ENCODE measurements at places on chromosomes 3 and 15.
A peak's percentile ranks its signal among the peaks of the same experiment; 100 is the strongest.

- H3K27me3 ChIP-seq, result no peaks in the 10 kb centered on the region
- no peak overlapping the region for H3K27ac ChIP-seq
- DNase-seq, result no peak
- no peak overlapping the region for H3K4me3 ChIP-seq
- peaks cover 6% of the 10 kb centered on the region for H3K4me1 ChIP-seq
Measured at GRCh38 chr3:52835766-52836470, 1.1 kb upstream of the MUSTN1 start.

- peaks cover 14% of the 10 kb centered on the region for H3K36me3 ChIP-seq
- no peaks in the 10 kb centered on the region for H3K4me1 ChIP-seq
- no peak for DNase-seq
- no peak overlapping the region for H3K27ac ChIP-seq
- no peaks in the 10 kb centered on the region for H3K27me3 ChIP-seq
Measured at GRCh38 chr15:28167042-28167441, 67.9 kb upstream of the OCA2 start.

- no peak overlapping the region for H3K4me3 ChIP-seq
- peaks cover 31% of the 10 kb centered on the region for H3K4me1 ChIP-seq
- H3K27ac ChIP-seq, result no peak overlapping the region
- H3K27me3 ChIP-seq, result no peaks in the 10 kb centered on the region
- H3K36me3 ChIP-seq, result peaks cover 9% of the 10 kb centered on the region
Measured at GRCh38 chr3:124768812-124769211, 38.6 kb downstream of the UMPS start.

DNA sequence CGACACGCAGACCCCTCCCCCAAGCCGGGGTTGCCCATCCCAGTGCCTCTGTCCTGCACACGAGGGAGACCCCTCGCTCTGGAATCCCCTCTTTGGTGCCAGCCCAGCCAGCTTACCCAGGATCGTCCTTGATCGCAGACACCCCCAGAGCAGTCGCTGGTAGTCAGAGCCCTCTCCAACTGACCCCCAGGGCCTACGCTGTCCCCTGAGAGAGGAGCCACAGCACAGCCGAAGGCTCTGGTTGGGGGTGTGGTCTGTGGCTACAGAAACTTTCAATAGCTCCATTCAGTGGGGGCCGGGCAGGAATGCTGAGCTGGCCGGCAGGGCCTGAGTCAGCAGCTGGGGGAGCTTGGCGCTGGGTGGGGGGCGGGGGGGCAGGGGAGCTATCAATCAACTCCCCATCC is at the start of gene LCTL:
TSS of gene LCTL (minus strand) at position 258 of the 404 bp plus-strand sequence. CDS start 633 bp downstream, outside the sequence.
- no peaks in the 10 kb centered on the region for H3K36me3 ChIP-seq
- no peak within 1 kb of the TSS for H3K27ac ChIP-seq
- DNase-seq, result no peak
- H3K27me3 ChIP-seq, result no peaks in the 10 kb centered on the region
- H3K4me3 ChIP-seq, result no peak within 1 kb of the TSS

- peaks cover 2% of the 10 kb centered on the region for H3K27me3 ChIP-seq
- no peak overlapping the region for H3K27ac ChIP-seq
- peak; percentile 3 for DNase-seq
- H3K36me3 ChIP-seq, result no peaks in the 10 kb centered on the region
- no peak overlapping the region for H3K4me3 ChIP-seq
- H3K4me1 ChIP-seq, result no peaks in the 10 kb centered on the region
Measured at GRCh38 chr15:62985768-62986167, 56.8 kb upstream of the TPM1 start.

- H3K27ac ChIP-seq, result no peak overlapping the region
- peaks cover 17% of the 10 kb centered on the region for H3K27me3 ChIP-seq
- no peak overlapping the region for H3K4me3 ChIP-seq
- H3K4me1 ChIP-seq, result peaks cover 4% of the 10 kb centered on the region
Measured at GRCh38 chr3:113626503-113627371, 69.7 kb downstream of the USF3 start.

- no peak overlapping the region for H3K27ac ChIP-seq
- no peak for DNase-seq
- no peaks in the 10 kb centered on the region for H3K4me1 ChIP-seq
- no peaks in the 10 kb centered on the region for H3K27me3 ChIP-seq
Measured at GRCh38 chr15:69314736-69315135, 16.0 kb downstream of the PAQR5 start.

- H3K4me1 ChIP-seq, result peaks cover 37% of the 10 kb centered on the region
- H3K27me3 ChIP-seq, result no peaks in the 10 kb centered on the region
Measured at GRCh38 chr15:67030036-67030762, 35.2 kb upstream of the SMAD3 start.

DNA sequence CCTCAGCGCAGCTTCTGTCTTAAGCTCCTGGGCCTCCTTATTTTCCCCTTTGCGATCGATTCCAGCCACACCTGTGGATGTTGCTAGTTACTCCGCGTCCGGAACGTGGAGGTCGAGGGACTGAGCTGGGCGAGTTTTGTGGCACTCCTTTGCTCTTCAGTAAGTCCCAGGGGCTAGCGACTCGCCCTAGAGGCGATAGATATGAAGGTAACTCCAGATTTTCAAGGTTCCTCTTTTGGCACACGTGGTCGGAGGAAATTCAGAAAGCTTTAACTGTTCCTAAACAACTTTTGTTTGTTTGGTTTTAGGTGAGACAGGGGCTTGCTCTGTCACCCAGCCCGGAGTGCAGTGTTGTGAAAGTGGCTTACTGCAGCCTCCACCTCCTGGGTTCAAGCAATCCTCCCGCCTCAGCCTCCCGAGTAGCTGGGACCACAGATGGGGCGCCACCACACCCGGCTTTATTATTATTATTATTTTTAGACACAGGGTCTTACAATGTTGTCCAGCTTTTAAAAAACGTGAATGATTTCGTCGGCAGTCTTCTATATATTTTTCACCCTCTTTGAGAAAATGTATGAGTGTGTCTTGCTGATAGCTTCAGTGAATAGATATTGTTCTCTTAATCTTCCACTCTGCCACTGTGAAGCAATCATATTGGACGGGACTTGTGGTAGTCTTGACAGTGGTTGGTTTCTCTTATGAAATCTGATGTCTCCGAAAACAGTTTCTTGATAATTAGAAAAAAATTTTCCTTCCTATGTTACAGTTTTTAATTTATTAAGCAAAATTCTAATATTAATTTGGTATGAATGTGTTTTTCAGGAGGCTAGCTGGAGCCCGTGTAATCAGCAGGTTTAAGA is 785 bp downstream of the MFSD1 start:
- H3K36me3 ChIP-seq, result no peaks in the 10 kb centered on the region
- H3K27me3 ChIP-seq, result no peaks in the 10 kb centered on the region
- H3K4me3 ChIP-seq, result peak overlapping the region; percentile 72
- H3K4me1 ChIP-seq, result peaks cover 16% of the 10 kb centered on the region

GRCh38 chr3:56885453-56885852 is 83.7 kb upstream of the ARHGEF3 start:
- no peak overlapping the region for H3K4me3 ChIP-seq
- no peak overlapping the region for H3K27ac ChIP-seq
- no peaks in the 10 kb centered on the region for H3K27me3 ChIP-seq
- no peak for DNase-seq
- H3K4me1 ChIP-seq, result peaks cover 9% of the 10 kb centered on the region

DNA sequence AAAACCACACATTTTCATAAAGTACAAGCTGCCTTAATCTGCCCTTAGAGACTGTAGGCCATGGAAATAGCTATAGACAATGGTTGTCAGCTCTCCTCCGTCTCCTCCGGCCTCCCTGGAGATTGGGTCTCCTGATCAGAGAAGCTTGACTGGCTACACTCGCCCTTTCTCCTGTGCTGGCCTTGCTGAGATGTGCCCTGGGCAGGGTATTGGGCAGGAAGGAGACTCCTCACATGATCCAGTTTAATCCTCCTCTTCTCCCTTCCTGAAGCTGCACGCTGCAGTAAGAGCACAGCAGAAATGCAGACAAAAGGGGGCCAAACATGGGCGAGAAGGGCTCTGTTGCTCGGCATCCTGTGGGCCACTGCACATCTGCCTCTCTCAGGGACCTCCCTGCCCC is at the start of gene SLC24A5:
TSS of gene SLC24A5 (plus strand) at position 246 of the 400 bp plus-strand sequence. CDS start at position 301, 55 bp downstream.
- no peak for DNase-seq
- H3K4me1 ChIP-seq, result no peaks in the 10 kb centered on the region
- no peaks in the 10 kb centered on the region for H3K27me3 ChIP-seq
- H3K27ac ChIP-seq, result no peak within 1 kb of the TSS
- no peaks in the 10 kb centered on the region for H3K36me3 ChIP-seq

DNA sequence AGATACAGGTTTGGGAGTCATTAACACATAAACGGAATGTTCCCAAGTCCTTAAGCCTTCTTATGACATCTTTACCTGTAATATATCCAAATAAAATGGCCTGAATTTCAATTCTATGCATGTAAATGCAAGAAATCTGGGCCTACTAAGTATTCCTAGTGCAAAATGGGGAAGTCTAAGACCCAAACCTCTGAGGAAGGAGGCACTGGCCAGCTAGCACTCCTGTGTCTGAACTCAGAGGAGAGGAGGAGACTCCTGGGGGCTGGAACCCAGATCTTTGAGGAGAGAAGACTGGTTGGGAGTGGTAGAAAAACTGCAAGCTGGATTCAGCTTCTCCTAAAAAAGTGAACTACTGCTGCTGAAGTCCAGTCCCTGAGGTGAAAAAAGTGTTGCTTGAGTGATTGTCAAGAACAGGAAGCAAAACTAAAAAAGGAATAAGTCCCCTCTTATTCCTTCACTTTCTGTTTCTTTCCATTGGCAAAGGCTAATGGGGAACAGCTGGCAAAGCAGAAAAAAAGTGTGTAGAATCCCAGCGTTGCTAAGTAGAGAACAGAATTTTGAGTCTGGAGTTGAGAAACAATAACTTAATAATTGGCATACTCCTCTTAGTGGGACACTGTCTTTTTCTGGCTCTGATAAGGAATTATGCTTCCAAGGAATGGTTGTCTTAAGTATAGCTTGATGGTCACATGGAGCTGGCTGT is 54.8 kb upstream of the ATP2C1 start:
- H3K4me1 ChIP-seq, result no peaks in the 10 kb centered on the region
- H3K4me3 ChIP-seq, result no peak overlapping the region
- DNase-seq, result no peak
- H3K36me3 ChIP-seq, result no peaks in the 10 kb centered on the region
- peaks cover 5% of the 10 kb centered on the region for H3K27me3 ChIP-seq
- H3K27ac ChIP-seq, result no peak overlapping the region

GRCh38 chr3:162641317-162641716 is 1144.7 kb downstream of the OTOL1 start:
- no peak overlapping the region for H3K4me3 ChIP-seq
- H3K27me3 ChIP-seq, result no peaks in the 10 kb centered on the region
- H3K36me3 ChIP-seq, result no peaks in the 10 kb centered on the region
- no peak overlapping the region for H3K27ac ChIP-seq
- H3K4me1 ChIP-seq, result no peaks in the 10 kb centered on the region

- H3K36me3 ChIP-seq, result no peaks in the 10 kb centered on the region
- H3K27ac ChIP-seq, result no peak overlapping the region
- peak; percentile 43 for DNase-seq
- H3K27me3 ChIP-seq, result peaks cover 10% of the 10 kb centered on the region
- no peak overlapping the region for H3K4me3 ChIP-seq
Measured at GRCh38 chr3:48661501-48662144, 1.1 kb downstream of the CELSR3 start.

GRCh38 chr15:101133751-101134261 is 118.0 kb downstream of the CHSY1 start:
- H3K4me3 ChIP-seq, result no peak overlapping the region
- no peaks in the 10 kb centered on the region for H3K27me3 ChIP-seq
- no peak for DNase-seq
- H3K4me1 ChIP-seq, result no peaks in the 10 kb centered on the region
- no peak overlapping the region for H3K27ac ChIP-seq

GRCh38 chr3:99896482-99896881 is 78.8 kb downstream of the CMSS1 start:
- no peak overlapping the region for H3K4me3 ChIP-seq
- H3K27me3 ChIP-seq, result no peaks in the 10 kb centered on the region
- H3K36me3 ChIP-seq, result no peaks in the 10 kb centered on the region
- DNase-seq, result no peak
- peak overlapping the region; percentile 92 for H3K27ac ChIP-seq

DNA sequence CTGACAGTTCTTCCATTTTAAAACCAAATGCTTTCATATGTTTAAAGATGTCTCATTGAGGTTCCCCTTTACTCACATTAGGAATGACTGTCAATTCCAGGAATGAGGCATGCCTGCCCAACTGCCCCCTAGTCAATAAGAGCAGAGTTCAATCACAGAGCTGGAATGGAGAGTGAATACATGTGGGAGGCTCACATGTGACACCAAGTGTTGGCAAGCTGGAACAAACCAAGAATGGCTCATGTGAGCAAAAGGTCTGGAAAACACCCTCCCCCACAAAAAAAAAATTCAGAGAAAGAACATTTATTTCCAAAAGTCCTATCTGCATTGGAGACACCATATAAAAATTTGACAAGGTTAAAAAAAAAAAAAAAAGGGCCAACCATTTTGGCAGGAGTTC is 3.7 kb downstream of the PBRM1 start:
- no peaks in the 10 kb centered on the region for H3K27me3 ChIP-seq
- H3K36me3 ChIP-seq, result peaks cover 13% of the 10 kb centered on the region
- H3K27ac ChIP-seq, result no peak overlapping the region
- peak; percentile 62 for DNase-seq
- no peak overlapping the region for H3K4me3 ChIP-seq

GRCh38 chr3:184977796-184978195 is 165.8 kb downstream of the VPS8 start:
- H3K36me3 ChIP-seq, result no peaks in the 10 kb centered on the region
- no peak overlapping the region for H3K4me3 ChIP-seq
- H3K4me1 ChIP-seq, result peaks cover 2% of the 10 kb centered on the region
- no peak for DNase-seq
- H3K27ac ChIP-seq, result no peak overlapping the region
